ENCODE measurements at places on chromosomes 11 and 22. TPM values are rescaled to one million over a fixed set of nuclear protein-coding genes. Genes with fewer than 3 reads are reported as not detected.

GRCh38 chr11:131423688-131424087 is 53.3 kb downstream of the NTM start:
- no peak for DNase-seq

GRCh38 chr11:2083411-2083810 is 55.8 kb downstream of the IGF2 start:
- no peak for DNase-seq

SLC5A4 gene
- total RNA-seq, result not detected

DNA sequence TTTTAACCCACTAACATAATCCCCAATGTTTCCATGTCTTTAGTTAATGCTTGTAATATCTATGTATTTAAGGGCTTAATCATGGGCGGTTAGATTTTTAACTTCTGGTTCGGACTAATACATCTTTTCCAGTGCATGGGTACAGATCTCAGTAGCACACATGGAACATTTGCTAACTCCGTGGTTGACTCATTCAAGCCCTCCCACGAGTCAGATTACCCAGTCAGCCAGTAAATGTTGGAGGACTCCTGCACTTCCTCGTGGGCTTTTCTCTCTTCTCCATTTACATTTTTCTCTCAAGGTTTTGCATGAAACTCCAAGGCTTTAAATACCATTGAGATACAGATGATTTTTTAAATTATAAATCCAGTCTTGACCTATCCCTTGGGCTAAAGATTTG is 313.9 kb downstream of the ST3GAL4 start:
- DNase-seq, result no peak

DNA sequence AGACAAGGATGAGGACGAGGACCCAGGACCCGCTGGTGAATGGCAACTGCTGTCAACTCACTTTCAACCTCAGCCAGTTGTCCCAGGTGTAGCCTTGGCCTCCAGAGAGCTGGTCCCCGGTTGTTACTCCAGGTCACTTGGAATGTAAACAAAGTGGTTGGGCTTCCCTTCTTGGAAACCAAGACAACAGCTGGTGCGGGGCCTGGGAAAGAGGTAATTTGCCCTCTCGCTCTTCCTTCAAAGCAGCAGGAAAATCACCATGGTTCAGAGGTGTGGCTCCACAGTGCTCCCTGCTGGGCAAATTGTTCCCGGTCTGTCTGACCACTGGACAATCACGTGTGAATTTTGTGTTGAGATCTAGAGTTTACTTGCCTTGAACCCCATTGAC is 15.0 kb downstream of the SLC1A2 start:
- no peak for DNase-seq

MIAT gene
- 5.2 TPM for total RNA-seq

GRCh38 chr22:45863981-45864751 is 112.8 kb downstream of the WNT7B start:
- peak; percentile 72 for DNase-seq

DNA sequence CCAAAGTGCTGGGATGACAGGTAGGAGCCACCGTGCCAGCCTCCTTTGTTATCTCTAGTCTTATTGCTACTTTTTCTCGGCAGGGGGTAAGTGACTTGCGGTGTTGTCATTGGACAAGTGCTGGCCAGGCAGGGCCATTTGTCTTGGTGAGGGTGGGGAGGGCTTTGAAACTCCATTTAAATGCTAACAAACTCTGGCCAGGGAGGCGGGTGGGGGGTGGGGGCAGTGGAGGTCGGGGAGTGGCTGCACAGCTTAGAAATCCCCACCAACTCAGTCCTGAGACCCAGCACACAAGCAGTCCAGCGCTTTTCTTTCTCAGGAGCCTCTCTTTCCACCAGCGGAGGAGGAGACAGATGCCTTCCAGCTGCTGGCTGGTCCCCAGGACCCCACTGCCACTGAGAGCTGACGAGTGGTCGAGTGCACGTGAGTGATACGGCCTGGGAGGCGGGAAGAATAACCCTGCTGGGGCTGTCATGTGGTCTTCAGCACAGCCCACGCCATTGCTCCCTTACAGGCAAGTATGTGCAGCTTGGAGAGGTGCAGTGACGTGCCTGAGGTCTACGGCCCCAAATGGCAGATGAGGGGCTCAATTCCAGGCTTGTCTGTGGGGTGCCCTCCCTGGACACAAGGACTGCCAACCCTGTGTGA is 24.2 kb upstream of the OSBPL5 start:
- DNase-seq, result no peak
